ENCODE measurements at places on chromosomes 2 and 18. TPM values are rescaled to one million over a fixed set of nuclear protein-coding genes. Genes with fewer than 3 reads are reported as not detected.

Gene ACKR3
- 12.0 TPM for total RNA-seq

Gene APCDD1
- 21.9 TPM for total RNA-seq

Gene NGEF
- 4.0 TPM for total RNA-seq

DNA sequence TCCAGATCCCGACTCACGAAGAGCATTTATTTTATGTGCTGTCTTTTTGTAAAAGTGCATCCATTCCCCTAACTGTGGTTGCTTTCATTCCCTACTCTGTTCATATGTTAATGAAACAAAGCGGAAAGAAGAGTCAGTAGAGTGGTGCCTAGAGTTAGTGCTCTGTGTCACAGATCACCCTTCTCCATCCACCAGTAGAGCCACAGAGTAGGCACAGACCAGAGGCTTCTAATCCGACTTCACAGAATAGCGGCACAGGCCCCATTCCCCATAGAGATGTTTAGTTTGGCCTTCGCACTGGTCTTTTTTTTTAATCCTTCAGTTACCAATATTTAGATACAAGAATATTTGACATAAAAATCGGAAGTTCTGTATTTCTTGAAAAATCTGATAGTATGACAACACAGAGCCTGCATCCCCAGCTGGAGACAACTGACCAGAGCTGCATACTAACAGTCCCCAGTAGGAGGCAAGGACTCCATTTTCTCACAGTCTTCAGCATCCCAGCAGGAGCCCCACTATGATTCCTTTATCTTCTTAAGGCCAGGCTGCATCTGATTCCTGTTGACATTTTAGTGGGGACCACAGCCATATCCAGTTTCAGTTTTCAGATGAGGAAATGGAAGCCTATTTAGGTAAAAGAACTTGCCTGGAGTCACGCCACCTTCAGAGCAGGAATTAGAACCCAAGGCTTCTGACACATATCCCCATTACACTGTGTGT, 7.0 kb downstream of the G6PC2 start:
- H3K36me3 ChIP-seq: no peaks in the 10 kb centered on the region
- H3K27ac ChIP-seq: no peak overlapping the region

GRCh38 chr2:12897181-12897580, 180.4 kb downstream of the TRIB2 start:
- no peaks in the 10 kb centered on the region for H3K36me3 ChIP-seq
- H3K27ac ChIP-seq: no peak overlapping the region
- H3K4me3 ChIP-seq: no peak overlapping the region
- DNase-seq: no peak
- no peaks in the 10 kb centered on the region for H3K27me3 ChIP-seq
- H3K4me1 ChIP-seq: no peaks in the 10 kb centered on the region

- H3K27me3 ChIP-seq: no peaks in the 10 kb centered on the region
- H3K36me3 ChIP-seq: no peaks in the 10 kb centered on the region
- H3K4me1 ChIP-seq: no peaks in the 10 kb centered on the region
- no peak for DNase-seq
- H3K4me3 ChIP-seq: no peak overlapping the region
Measured at GRCh38 chr2:15666861-15667808, 75.5 kb downstream of the DDX1 start.
